ENCODE measurements at places on chromosomes 5 and 9.

GRCh38 chr5:166639151-166639550, 1652.3 kb upstream of the WWC1 start:
- DNase-seq, result no peak

DNA sequence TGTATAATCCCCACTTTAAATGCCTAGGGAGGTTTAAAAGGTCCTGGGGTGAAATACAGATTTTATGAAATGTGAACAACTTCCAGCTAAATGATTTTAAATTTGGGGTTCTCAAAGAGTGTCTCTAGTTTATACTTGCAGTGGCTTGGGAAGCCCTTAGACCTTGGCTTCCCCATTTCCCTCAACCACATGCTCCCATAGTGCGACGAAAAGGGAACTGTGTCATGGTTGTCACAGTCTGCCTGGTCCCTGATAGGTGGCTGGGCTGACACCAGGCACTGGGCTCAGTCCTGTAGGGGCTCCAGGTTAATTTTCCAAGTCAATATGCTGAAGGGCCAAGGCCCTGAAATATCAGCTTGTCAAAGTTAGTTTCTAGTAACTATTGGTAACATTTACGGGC, 10.4 kb upstream of the CXCL14 start:
- no peak for DNase-seq

- no peak for DNase-seq
These were observed 237.5 kb downstream of the GADD45G start for GRCh38 chr9:89842267-89842768.

GRCh38 chr9:124306098-124306735, 48.5 kb downstream of the NEK6 start:
- no peak for DNase-seq

GRCh38 chr5:108421713-108422112, 39.8 kb upstream of the FBXL17 start:
- no peak for DNase-seq

DNA sequence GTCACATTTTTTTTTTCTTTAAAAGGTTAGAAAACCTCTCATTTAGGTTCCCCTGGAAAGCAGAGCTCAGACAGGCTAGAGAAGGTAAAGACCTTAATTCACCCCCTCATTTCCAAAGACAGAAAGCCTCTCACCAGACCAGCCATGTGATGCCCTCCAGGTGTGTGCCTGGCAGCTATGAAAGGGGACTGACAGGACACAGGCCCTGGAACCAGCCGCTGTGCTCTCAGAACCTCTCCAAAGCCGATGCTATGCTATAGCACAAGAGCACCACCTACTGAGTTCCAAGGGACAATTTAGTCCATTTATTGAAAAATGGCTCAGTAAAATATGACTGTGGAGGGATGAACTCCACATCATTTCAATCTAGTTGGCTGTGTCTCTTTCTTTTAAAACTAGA, 48.8 kb downstream of the FANCC start:
- peak; percentile 60 for DNase-seq

- no peak for DNase-seq
These were observed 192.9 kb downstream of the FBXL7 start for GRCh38 chr5:15692706-15693381.

DNA sequence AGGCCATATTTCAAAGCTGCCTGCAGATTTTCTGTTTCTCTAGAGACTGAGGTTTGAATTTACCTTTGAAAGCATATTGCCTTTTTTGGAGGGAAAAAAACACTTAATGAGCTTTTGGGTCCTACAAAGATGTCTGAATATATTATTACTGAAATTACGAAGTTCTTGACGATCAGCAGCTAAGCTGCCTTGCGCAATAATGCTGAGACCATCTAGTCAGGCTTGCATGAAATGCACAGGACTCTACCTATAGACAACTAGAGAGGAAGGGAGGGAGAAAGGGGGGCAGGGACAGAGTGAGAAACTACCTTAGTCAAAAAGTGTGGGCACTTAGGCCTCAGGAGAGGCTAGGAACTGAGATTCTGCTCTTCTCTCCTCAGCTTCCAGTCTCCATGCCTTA, 175.9 kb upstream of the KIF2A start:
- no peak for DNase-seq

- no peak for DNase-seq
These were observed 148.8 kb downstream of the MACIR start for GRCh38 chr5:103407402-103407801.

GRCh38 chr9:14907696-14908095, 2.5 kb downstream of the FREM1 start:
- no peak for DNase-seq

GRCh38 chr9:75265525-75265972, 177.2 kb downstream of the OSTF1 start:
- DNase-seq, result no peak

- no peak for DNase-seq
These were observed 95.0 kb downstream of the APBA1 start for GRCh38 chr9:69577123-69577522.

DNA sequence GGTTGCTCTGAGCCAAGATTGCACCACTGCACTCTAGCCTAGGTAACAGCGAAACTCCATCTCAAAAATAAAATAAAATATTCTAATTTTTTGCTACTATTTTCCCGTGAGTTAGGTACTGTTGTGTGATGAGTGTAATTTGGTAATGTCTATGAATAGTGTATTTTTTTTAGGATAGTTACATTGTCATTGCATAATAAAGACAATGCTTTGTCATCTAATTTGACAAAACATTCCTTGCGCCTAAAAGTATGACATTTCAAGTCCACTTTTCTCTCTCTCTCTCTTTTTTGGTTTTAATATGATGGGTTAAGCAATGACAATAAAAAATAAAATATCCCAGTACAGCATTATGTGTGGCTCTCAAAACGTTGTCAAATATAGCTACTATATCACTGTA, 29.3 kb downstream of the UBE2R2 start:
- DNase-seq, result no peak

DNA sequence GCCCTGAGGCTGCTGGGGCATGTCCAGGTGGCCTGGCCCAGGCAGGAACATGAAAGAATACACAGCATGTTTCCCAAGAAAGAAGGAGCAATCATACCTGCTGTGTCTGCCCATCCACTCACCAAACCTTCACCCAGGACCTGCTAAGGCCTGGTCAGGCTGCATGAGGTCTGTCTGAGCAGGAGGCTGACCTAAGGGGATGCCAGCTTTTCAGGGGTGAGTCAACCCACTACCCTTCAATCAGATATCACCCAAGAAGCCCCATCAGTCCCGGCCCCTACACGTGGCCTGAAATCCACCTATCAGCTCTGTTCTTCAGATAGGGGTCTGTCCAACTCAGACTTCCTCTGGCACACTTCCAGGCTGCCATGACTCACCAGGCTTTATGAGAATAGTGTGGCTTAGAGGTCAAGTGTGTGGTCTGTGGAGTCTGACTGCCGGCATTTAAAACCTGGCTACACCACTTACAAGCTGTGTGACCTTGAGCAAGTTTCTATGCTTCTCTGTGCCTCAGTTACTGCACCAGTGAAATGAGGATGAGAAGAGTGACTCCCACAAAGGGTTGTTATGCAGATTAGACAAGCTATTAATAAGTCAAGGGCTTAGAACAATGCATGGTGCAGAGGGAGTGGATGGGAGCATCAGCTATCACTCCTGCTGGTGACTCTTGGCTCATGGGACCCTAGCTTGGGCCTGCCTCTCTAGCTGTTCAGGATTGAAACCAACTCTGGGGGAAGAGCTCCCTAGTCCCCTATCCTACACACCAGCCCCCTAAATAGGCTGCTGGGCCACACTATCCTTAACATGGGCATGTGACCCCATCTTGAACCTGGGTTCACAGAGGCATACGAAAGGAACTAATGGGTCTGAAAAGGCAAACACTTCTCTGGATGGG, 130.3 kb downstream of the PAX5 start:
- no peak for DNase-seq

DNA sequence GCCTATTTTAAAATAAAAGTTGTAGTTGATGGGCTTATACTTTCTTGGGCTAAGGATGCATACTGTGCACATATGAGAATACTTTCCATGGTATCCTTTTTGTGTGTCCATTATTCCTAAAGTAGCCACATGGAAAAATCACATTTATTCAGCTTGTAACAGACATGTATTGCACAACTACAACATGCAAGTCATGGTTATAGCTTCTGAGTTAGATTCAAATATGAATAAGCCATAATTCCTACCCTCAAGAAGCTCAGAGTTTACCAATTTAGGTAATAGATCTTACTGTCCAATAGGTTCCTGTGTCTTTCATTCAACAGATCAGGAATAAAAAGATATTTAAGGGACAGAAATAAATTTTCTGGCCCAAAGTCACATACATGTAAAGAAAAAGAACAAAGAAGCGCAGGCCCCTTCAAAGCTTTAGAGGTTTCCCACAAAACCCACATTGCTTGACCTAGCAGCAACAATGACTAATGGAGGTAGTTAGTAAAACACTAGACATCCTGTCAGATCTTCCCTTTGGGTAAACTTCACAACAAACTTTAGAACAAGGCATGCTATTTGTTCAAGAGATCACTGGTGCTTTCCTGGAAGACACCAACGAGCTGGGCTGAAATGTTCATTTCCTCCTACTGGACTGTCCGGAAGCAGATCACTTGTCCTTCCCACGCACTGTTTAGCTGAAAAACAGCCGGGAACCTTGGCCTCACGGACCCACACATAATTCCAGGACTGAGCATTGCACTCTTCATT, 78.4 kb upstream of the ITGA1 start:
- no peak for DNase-seq
